ENCODE measurements at places on chromosomes 3 and 15. TPM values are rescaled to one million over a fixed set of nuclear protein-coding genes. Genes with fewer than 3 reads are reported as not detected.

Gene ARL8B
- polyA plus RNA-seq: 67.5 TPM

Gene ZNF197
- 28.0 TPM for polyA plus RNA-seq

Gene PLCB2
- polyA plus RNA-seq: 11.6 TPM

Gene MB21D2
- polyA plus RNA-seq: 17.4 TPM

Gene PHC3
- 33.0 TPM for polyA plus RNA-seq

Gene ROBO2
- polyA plus RNA-seq: 156 TPM

Gene SMAD6
- 28.1 TPM for polyA plus RNA-seq
